NAMALWA (cell line): ENCODE measurements at places on chromosomes 3 and 15.

DNA sequence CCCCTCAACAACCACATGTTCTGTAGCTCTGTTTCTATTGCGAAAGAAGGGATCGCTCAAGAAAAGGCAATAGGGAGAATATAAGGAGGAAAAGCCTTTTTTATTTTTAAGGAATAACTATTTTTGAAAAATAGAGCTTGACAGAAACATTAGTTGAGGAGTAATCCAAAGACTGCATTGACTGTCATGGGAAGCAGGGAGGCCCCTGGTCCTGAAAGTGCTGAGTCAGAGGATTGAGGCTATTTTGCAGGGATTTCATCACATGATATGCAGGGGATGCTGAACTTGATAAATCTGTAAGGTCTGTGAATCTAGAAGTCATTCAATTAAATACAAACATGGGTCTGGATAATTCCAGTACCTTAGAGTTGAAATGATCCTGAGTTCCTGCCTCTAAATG, 92.0 kb downstream of the MTHFS start:
- no peak for DNase-seq

DNA sequence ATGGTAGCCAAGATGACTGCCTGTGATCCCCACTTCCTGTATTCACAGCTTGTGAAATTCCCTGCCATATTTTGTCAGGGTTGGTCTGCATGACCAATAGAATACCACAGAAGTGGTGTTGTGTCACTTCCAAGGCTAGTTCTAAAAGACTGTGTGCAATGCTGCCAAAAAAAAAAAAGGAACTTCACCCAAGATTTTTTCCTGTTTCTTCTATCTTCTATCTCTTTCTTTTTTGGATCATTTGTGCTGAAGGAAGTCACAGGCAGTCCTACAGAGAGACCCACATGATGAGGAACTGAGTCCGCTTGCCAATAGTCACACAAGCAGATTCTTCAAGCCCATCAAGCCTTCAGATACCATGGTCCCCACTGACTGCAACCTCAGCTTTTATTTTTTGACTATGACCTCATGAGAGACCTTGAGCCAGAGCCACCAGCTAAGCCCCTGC, 18.1 kb upstream of the RAF1 start:
- DNase-seq: no peak

- no peak for DNase-seq
Observed at GRCh38 chr3:89635137-89635536, 527.7 kb downstream of the EPHA3 start.

GRCh38 chr3:129119365-129120100, 2.1 kb downstream of the RAB43 start:
- no peak for DNase-seq

- no peak for DNase-seq
Observed at GRCh38 chr3:58989163-58989562, 60.7 kb downstream of the CFAP20DC start.

DNA sequence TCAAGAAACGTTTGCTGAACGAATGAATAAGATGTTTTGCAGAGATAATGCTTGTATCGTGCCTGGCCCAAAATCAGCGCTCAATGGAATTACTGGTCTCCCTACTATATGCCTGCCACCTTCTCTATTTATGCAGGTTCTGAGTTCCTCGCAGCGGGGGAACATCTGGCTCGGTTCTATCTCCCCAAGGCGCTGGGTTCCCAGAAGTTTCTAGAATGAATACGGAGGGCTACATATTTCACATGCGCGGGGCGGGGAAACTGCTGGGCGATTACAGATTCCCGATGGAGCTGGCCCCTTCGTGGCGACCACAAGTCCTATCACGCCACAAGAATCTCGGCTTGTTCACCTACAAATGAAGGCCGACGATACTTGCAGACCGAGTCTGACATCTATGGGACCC, 411 bp upstream of the EIF2B5 start:
- DNase-seq: peak; percentile 53

- peak; percentile 59 for DNase-seq
Observed at GRCh38 chr3:49165771-49166751, at the start of gene CCDC71. CCDC71 (minus strand) TSS chr3:49166331; CDS start chr3:49164208, 2,123 bp downstream.

GRCh38 chr3:172153335-172153861, 114.0 kb downstream of the FNDC3B start:
- no peak for DNase-seq

- DNase-seq: no peak
Observed at GRCh38 chr3:72405943-72406566, 442.2 kb downstream of the SHQ1 start.

DNA sequence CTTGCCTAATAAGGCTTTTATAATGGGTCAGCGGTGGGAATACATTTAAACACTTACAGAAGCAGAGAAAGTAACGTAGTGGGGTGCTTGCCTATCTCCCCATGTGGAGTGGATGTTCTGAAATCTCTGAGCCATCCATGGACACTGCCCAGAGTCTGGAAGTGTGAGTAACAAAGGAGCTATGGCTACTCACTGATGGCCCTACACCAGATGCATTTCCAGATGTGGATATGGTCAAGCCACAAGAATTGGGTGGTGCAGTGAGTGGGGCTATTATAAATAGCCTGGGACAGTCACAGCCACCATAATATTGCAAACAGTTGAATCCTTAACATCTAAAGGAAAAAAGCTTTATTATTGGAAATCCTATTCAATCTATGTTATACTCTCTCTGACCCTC, 96.6 kb downstream of the CGNL1 start:
- DNase-seq: no peak

DNA sequence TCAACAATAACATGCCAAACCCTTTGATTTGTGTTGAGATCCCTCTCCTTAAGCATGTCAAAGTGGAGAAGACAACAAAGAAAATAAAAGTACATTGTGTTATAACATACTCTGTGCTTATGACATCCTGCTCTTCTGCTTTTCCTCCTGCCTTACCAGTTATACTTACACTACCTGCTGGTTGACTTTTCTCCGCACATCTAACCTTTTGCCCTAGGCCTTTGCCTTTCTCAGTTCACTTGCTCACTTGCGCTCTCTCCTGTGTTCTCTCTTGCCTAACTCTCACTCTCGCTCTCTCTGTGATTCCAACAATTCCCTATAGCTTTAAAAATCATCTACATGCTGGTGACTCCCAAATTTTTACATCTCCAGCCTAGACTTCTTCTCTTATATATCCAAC, 5.7 kb downstream of the DNAH12 start:
- no peak for DNase-seq

- DNase-seq: no peak
Observed at GRCh38 chr15:77455696-77456321, 35.1 kb downstream of the HMG20A start.

DNA sequence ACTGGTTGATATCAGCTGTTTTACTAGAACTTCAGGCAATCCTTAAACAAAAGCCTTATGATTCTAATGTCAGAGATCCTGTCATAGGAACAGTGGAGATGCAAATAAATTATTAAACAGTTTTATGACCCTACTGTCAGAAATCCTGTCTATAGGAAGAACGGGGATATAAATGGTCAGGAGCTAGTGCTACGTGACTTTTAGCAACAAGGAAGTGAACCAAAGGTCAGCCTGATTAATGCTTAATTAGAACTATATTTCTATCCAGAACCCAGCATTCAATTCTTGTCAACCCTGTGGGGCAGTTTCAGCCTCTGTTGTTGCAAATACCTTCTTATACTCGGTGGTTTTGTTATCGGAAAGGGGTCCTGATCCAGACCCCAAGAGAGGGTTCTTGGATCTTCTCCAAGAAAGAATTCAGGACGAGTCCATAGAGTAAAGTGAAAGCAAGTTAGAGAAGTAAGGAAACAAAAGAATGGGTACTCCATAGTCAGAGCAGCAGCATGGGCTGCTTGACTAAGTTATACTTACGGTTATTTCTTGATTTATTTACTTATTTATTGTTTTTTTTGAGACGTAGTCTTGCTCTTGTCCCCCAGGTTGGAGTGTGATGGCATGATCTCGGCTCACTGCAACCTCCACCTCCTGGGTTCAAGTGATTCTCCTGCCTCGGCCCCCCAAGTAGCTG, 59.9 kb upstream of the RNU6-1 start:
- no peak for DNase-seq

DNA sequence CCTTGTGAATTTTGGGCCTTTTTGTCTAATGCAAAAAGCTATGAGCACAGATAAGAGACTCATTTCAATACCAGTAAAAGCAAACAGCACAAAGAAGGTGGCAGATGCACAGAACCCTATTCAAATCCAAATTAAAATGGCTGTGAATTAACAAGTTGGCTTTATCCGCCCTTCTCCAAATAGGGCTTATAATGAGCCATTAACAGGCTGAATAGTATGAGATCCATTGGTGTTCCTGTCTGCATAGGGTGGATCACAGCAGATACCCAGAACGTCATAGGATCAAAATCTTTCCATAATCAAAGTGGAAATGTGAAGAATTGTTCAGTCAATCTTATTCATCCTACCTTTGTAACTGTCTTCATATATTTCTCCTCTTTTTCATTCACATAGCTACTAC, 282.4 kb upstream of the UMPS start:
- DNase-seq: no peak

DNA sequence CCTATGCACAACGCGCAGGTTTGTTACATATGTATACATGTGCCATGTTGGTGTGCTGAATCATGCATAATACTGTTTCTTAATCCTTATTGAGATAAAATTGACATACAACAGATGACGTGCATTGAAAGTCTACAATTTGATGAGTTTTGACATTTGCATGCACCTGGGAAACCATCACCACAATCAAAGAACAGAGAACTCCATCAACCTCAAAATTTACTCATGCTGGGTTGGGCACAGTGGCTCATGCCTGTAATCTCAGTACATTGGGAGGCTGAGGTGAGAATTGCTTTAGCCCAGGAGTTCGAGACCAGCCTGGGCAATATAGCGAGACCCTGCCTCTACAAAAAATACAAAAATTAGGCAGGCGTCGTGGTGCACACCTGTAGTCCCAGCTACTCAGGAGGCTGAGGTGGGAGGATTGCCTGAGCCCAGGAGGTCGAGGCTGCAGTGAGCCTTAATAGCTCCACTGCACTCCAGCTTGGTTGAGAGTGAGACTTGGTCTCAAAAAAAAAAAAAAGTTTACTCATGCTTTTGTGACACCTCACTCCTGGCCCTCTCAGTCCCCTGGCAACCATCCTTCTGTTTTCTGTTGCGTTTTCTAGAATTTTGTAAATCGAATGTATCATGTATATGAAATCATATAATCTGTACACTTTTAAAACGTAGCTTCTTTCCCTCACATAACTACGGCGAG, 56.6 kb downstream of the BHLHE40 start:
- peak; percentile 25 for DNase-seq

DNA sequence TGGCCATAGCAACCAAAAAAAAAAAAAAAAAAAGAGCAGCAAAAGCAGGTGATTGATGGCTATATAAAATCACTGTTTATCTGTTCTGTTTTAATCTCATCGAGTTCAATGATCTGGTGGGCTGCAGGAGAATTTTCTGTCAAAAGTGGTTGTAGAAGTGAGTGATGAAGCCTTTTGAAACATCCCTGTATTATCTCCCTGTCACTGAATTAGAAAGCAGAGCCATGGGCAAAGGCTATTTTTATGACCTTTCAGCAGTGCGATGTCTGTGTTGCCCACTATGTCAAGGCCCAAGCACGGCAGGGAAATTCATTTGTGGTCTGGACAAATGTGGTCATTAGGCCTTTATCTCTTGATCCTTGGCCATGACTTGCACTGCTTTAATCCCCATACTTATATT, 59.9 kb downstream of the OTOL1 start:
- DNase-seq: no peak

DNA sequence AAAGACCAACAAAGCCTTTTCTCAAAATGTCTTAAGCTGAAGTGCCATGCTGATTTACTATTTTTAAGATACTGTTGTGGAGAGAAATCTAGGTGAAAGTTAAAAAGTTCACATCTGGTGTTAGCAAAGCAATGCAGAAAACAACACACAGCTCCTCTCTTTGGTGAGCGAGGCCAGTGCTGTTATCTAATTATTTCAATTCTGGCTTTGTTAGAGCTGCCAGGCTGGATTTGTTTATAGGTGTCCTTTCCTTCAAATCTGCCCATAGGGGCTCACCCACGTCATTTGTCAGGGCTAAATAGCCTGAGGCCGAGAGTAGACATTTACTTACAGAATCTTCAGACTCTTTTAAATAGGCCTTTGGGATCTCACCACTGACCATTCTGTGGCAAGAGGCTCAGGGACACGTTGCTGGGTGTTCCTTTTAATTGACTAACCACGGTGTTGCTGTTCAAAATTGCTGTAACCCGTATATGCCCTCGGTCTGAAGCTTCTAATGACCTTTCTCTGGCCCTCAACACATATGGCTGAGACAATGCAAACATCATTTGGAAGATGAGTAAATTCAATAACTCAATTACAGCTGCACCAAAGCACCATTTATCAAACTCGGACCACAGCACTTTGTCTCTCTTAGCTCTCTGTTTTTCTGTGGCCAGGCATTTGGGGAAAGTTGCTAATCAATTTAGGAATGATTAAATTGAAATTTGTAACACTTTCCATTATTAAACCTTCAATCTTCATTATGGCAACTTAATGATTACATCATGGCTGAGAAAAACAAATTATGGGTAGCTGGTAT, 152.6 kb downstream of the PDZRN3 start:
- DNase-seq: no peak

- no peak for DNase-seq
Observed at GRCh38 chr15:31314380-31314779, 12.3 kb upstream of the KLF13 start.

- no peak for DNase-seq
Observed at GRCh38 chr3:111434941-111435622, 106.9 kb upstream of the CD96 start.

GRCh38 chr3:72446218-72447058, 401.8 kb downstream of the SHQ1 start:
- DNase-seq: peak; percentile 26

- no peak for DNase-seq
Observed at GRCh38 chr3:8298021-8298954, 203.3 kb upstream of the LMCD1 start.

GRCh38 chr15:68326711-68327354, 49.3 kb downstream of the FEM1B start:
- no peak for DNase-seq

DNA sequence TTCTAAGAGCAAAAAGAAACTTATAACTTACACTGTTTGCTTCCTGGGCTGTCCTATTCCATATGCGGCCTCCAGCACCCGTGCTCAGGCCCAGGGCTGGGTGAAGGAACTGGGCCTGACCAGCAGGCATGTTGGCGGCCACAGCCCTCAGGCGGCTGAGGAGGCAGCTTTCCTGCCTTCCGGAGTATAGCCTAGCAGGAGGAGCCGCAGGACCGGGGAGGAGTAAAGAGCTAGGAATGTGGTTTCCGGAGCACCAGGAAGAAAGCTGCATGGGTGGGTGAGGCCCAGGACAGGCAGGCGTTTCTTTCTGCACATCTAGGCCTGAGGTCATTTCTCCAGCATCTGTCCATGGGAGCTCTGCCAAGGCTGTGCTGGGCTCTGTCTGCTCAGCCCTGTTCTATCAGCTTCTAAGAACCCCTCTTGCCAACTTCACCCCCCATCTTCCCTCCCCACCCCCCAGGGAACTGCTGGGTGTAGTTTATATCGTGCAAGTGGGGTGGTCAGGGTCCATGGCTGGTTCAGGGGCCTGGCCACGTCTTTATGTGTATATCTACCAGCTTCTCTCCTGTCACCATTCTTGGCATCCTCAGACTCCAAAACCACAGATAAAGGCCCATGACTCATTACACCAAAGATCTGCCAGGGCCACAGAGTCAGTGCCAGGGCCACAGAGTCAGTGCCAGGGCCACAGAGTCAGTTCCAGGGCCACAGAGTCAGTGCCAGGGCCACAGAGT, 7.8 kb upstream of the KIF7 start:
- no peak for DNase-seq
